NCI-H524 treated with DMSO at 0.1 percent for 48 hours (cell line): ENCODE measurements at places on chromosomes 6 and 20.

DNA sequence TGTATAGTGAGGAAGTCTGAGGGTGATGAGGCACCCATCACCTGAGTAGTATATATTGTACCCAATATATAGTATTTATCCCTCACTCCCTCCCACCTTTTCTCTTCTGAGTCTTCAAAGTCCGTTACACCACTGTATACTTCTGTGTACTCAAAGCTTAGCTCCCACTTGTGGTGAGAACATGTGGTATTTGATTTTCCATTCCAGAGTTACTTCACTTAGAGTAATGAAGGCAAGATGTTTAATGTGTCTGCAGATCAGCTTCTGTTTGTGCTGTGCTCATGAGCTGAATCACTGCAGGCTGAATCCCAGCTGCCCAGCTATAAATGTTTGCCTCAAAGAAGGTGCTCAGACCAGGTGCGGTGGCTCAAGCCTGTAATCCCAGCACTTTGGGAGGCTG, 139.3 kb upstream of the FOXA2 start:
- no peak for DNase-seq

- no peak for DNase-seq
Observed at GRCh38 chr6:102660303-102660702, 1266.8 kb downstream of the GRIK2 start.

DNA sequence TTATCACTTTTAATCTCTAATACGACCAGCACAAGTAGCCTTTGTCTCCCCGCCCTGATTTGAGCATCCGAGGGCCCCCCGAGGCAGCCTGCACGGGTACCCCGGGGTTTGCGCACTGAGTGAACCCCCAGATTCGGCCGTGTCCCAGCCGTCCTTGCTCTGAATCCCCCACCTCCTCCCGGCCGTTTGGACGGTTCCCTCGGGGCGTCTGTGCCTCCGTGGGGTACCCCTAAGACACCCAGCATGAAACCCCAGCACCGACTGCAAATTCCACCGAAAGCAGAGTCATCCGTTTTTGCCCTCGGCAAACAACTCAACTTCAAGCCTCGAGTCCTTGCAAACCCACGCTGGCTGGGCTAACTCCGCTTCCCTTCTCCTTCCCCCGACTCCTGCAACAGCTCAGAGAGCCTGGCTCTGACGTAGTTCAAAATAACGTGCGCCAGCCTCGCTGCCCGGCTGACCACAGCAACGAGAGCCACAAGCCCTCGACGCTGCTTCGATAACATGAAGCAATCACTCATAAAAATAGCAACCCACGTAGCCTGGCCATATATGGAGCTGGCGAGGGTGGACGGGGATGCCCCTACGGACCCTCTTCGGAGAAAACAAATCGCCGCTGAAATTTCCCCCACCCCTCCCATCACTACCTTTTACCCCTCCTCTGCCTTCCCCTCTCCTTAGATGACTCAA, 764 bp upstream of the SNAP25 start:
- peak; percentile 69 for DNase-seq

DNA sequence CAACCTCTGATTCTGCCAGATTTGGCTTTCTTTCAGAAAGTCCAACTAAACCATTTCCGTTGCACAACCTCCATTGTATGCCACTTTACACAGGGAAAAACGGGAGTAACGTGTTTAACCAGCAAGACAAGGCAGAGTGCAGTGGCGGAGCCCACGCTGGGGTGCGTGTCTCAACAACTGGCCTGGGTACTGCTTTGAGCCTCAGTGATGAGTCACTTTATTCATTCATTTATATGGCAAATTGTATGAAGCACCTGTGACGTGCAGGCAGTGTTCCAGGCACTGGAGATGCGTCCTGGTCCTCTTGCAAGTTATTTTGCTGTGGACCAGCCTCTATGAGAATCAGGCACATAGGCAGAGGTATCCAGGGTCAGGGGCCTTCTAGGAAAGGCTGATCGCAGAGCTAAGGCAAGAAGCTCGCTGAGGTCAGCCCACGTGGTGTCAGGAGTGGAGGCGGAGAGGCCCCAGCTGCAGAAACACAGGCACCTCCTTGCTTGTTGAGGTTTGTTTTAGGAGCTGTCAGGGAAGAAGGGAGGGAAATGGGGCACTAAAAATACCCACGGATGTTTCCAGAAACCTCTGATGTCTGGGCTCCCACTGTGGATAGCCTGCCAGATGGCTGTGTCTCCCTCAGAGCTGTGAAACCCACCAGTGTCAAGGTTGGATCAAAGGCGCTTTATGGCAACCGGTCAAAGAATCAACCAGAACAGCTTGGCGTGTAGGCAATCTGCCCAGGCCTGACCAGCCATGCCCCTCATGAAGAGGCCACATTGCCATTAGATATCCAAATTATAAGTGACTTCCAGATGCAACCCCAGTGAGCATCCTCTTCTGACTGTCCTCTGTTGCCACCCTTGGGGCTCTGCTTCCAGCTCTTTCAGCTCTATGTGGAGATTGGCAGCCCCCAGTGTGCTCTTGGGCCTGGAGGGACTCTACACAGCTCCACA, 157.2 kb downstream of the CD83 start:
- DNase-seq, result no peak

- peak; percentile 59 for DNase-seq
Observed at GRCh38 chr6:19851241-19852089, 14.3 kb downstream of the ID4 start.

DNA sequence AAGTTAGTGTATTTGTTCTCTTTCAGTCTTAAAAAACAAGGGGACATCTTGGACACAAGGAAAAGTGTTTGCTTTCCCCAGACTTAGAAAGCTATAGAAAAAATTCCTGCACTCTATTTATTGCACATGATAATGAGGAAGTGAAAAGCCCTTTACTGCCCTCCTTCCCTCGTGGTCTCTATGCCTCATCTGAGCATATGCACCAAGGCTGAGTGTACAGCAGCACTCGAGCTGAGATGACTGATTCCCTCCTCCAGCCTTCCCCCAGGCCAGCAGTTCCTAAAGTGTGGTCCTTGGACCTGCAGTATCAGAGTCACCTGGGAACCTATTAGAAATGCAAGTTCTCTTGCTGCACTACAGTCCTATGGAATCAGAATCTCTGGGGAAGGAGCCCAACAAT, 14.3 kb upstream of the LAMP5 start:
- no peak for DNase-seq

DNA sequence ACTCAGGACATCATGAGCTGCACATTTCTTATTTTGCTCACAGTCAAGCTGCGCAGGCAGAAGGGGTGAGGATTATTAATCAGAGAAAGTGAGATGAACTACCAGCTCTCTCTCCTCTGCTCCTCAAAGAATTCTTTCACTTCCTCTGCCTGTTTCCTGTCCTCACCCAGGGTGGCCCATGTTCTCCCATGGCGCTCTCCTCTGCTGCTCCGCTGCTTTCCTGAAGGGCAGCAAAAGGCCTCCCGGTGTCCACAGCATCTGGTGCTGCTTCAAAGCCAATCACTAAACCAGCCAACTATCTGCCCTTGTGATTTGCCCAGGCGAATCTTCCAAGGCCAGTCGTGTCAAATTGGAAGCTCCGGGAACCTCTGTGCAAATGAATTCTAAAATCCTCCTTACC, 324.2 kb downstream of the TPBG start:
- DNase-seq, result no peak

GRCh38 chr6:132598473-132598872, 8.9 kb upstream of the TAAR5 start:
- DNase-seq, result no peak
